ENCODE measurements at places on chromosomes 5 and 9. TPM values are rescaled to one million over a fixed set of nuclear protein-coding genes. Genes with fewer than 3 reads are reported as not detected.

DNA sequence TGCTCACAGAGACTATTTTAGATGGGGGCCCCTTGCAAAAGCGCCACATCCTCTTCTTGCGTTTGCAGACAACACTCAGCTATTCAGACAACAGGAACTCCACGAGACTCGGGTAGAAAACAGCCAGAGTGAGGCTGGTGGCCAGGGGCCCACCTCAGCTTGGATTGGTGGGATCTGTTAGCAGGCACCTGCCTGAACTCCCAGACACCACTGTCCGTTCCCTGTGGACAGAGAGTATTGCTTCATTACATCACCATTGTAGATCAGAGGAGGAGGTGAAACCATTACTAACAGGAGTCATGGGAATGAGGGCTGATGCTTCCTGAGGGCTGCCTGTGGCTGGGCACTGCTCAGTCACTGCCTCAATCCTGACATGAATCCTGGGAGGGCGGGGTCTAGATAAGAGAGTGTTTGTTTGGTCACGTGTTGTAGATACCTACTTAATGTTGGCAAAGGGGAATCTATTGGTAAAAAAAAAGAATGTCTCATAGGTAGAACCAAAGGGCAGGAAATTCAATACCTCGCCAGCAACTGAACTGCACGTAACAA, 4.4 kb upstream of the RAPGEF1 start:
- H3K4me1 ChIP-seq, result no peaks in the 10 kb centered on the region
- no peaks in the 10 kb centered on the region for H3K36me3 ChIP-seq
- no peaks in the 10 kb centered on the region for H3K27me3 ChIP-seq
- H3K4me3 ChIP-seq, result no peak overlapping the region
- DNase-seq, result peak; percentile 76

DNA sequence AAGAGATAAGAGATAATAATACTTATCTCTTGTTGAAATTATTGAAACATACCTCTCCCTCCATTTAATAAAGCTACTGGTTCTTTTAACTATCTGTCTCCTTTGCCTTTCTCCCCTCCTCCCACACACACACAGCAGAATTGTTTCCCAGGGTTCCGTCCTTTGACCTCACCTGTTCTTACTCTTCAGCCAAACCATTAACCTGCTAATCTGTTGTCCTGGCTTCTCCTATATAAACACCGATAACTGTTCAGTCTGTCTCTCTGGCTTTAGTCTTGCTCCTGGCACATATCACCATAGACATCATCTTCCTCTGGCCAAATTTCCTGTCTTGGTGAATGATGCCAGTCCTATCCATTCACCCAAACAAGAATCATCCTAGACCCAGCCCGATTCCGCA, 7.7 kb downstream of the RHOBTB3 start:
- peaks cover 14% of the 10 kb centered on the region for H3K36me3 ChIP-seq
- H3K4me3 ChIP-seq, result no peak overlapping the region
- H3K27me3 ChIP-seq, result no peaks in the 10 kb centered on the region
- H3K4me1 ChIP-seq, result peaks cover 80% of the 10 kb centered on the region
- no peak overlapping the region for H3K27ac ChIP-seq

GRCh38 chr5:142984525-142984924, 214.3 kb downstream of the ARHGAP26 start:
- no peak overlapping the region for H3K4me3 ChIP-seq
- DNase-seq, result no peak
- peaks cover 37% of the 10 kb centered on the region for H3K4me1 ChIP-seq
- no peaks in the 10 kb centered on the region for H3K36me3 ChIP-seq

DNA sequence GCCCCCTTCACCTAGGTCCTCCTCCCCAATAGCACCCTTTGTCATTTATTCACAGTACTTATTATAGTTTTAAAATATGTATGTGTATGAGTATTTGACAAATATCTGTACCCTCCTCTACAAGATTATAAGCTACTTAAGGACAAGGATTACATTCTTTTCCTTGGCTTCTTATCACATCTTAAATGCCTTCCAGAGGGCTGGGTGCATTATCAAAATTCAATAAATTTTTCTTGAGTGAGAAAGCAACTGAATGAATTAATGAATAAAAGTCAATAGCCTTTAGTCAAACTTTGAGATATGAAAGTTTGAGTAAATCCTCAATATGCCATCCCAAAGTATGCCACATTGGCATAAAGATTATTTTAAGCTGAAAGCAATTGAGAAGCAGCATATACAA, 621.7 kb downstream of the DNAH5 start:
- H3K36me3 ChIP-seq, result no peaks in the 10 kb centered on the region
- no peaks in the 10 kb centered on the region for H3K4me1 ChIP-seq
- H3K4me3 ChIP-seq, result no peak overlapping the region
- H3K27ac ChIP-seq, result no peak overlapping the region

DNA sequence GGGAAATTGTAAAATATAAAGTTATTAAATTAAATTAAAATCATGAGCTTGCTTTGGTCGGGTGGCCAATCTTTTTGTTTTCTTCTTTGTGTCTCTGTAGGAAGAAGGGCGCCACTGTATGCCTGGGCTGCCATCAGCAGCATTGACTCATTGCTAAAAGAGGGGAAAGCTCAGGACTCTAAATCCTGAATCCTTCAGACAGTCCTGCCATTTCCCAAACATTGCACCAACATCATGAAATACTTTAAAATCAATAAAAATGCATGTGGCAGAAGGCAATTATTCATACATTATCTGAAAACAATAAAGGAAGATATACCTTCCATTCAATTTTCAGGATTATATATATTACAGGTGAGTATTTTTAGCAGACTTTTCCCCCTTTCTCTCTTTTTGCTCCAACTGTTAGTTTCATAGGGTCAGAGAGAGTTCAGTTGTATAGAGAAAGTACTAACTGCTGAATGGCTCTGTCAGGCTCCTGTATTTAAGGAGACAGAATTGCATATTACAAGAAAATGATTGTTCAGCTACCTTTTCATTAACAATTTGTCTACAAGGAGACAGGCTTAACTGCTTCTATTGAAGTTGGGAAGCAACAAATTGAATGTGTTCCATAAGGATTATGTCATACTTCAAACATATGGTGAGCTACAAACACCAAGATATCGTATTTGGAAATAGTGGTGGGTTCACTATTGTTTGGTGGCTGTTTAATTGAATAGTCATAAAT, 95.7 kb downstream of the ATPSCKMT start:
- no peak for DNase-seq
- no peaks in the 10 kb centered on the region for H3K36me3 ChIP-seq
- no peaks in the 10 kb centered on the region for H3K27me3 ChIP-seq
- H3K4me3 ChIP-seq, result no peak overlapping the region
- no peaks in the 10 kb centered on the region for H3K4me1 ChIP-seq

GRCh38 chr9:20208961-20209371, 413.3 kb downstream of the MLLT3 start:
- H3K4me3 ChIP-seq, result no peak overlapping the region
- no peaks in the 10 kb centered on the region for H3K27me3 ChIP-seq
- no peak for DNase-seq
- H3K36me3 ChIP-seq, result no peaks in the 10 kb centered on the region
- no peak overlapping the region for H3K27ac ChIP-seq

DNA sequence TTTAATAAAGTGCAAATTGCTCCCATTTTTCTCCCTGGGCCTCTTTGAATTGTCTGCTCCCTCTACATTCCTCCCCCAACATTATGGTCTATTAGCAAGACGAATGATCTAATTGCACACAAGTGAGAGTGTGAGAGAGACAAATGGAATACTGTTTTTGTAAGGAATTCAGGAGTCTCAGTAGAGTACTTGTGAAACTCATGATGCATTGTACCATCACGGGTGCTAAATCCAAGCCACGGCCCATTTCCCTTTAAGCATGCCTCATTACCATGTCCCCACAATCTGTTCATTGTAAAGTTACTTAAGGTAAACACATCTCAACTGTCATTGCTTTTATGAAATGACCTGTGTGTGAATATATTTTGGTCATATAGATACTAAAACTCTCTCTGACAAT, 62.8 kb downstream of the CD180 start:
- H3K4me1 ChIP-seq, result no peaks in the 10 kb centered on the region
- no peak overlapping the region for H3K27ac ChIP-seq
- no peak overlapping the region for H3K4me3 ChIP-seq
- no peaks in the 10 kb centered on the region for H3K27me3 ChIP-seq
- peaks cover 67% of the 10 kb centered on the region for H3K36me3 ChIP-seq

GRCh38 chr5:120362426-120362825, 101.7 kb upstream of the PRR16 start:
- DNase-seq, result no peak
- no peaks in the 10 kb centered on the region for H3K4me1 ChIP-seq
- H3K36me3 ChIP-seq, result no peaks in the 10 kb centered on the region
- H3K4me3 ChIP-seq, result no peak overlapping the region
- no peak overlapping the region for H3K27ac ChIP-seq

GRCh38 chr9:110532908-110533665, 46.5 kb downstream of the SVEP1 start:
- no peak for DNase-seq
- no peak overlapping the region for H3K4me3 ChIP-seq
- peaks cover 5% of the 10 kb centered on the region for H3K4me1 ChIP-seq
- H3K27ac ChIP-seq, result no peak overlapping the region

DNA sequence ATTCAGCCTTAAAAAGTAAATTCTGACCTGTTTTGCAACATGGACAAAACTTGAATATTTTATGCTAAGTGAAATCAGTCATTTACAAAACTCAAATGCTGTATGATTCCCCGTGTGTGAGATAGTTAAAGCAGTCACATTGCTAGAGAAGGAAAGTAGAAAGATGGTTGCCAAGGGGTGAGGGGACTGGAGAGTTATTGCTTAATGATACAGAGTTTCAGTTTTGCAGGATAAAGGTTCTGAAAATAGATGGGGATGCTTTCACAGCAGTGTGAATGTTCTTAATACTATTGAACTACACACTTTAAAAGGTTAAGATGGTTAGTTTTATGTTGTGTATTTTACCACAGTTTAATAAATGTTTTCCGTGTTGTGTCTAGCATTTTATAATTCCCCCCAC, 51.2 kb downstream of the SGCD start:
- no peaks in the 10 kb centered on the region for H3K4me1 ChIP-seq
- no peaks in the 10 kb centered on the region for H3K27me3 ChIP-seq
- no peak overlapping the region for H3K4me3 ChIP-seq
- H3K27ac ChIP-seq, result no peak overlapping the region

GRCh38 chr5:40391642-40392041, 288.1 kb upstream of the PTGER4 start:
- H3K4me1 ChIP-seq, result peaks cover 24% of the 10 kb centered on the region
- H3K27ac ChIP-seq, result no peak overlapping the region
- H3K27me3 ChIP-seq, result no peaks in the 10 kb centered on the region
- no peaks in the 10 kb centered on the region for H3K36me3 ChIP-seq
- DNase-seq, result no peak
- no peak overlapping the region for H3K4me3 ChIP-seq

- H3K27ac ChIP-seq, result peak overlapping the region; percentile 2
- no peak overlapping the region for H3K4me3 ChIP-seq
Observed at GRCh38 chr5:113163328-113163727, 186.7 kb downstream of the DCP2 start.

GRCh38 chr9:107390279-107390678, 99.3 kb downstream of the KLF4 start:
- H3K27ac ChIP-seq, result peak overlapping the region; percentile 67
- H3K27me3 ChIP-seq, result no peaks in the 10 kb centered on the region
- H3K4me3 ChIP-seq, result no peak overlapping the region
- DNase-seq, result no peak
- no peaks in the 10 kb centered on the region for H3K36me3 ChIP-seq
- peaks cover 6% of the 10 kb centered on the region for H3K4me1 ChIP-seq

GRCh38 chr5:58622936-58623871, 40.3 kb downstream of the RAB3C start:
- H3K36me3 ChIP-seq, result no peaks in the 10 kb centered on the region
- H3K27me3 ChIP-seq, result no peaks in the 10 kb centered on the region
- no peak overlapping the region for H3K27ac ChIP-seq
- DNase-seq, result no peak

GRCh38 chr9:133767625-133768024, 29.5 kb upstream of the SARDH start:
- H3K4me3 ChIP-seq, result no peak overlapping the region
- no peak for DNase-seq
- no peak overlapping the region for H3K27ac ChIP-seq
- H3K36me3 ChIP-seq, result peaks cover 22% of the 10 kb centered on the region

DNA sequence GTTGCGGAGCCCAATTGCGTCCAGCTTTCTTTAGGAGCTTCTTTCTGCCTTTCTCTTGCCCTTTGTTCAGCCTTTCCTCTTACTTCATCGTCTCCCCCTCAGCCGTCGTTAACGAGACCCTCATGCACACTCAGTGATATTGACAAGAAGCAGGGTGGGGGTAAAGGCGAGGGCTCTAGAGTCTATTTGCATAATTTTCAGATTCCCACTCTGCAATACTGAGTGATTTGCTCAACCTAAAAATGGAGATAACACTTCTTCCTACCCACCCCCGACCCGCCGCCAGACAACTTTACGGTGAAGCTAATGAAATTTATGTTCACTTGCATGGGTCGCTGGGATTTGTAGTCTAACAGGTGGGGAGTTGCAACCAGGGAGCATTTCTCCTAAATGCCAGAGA, 1.3 kb upstream of the TBC1D2 start:
- H3K36me3 ChIP-seq, result peaks cover under 1% of the 10 kb centered on the region
- H3K4me1 ChIP-seq, result peaks cover 16% of the 10 kb centered on the region
- H3K4me3 ChIP-seq, result peak overlapping the region; percentile 88
- H3K27ac ChIP-seq, result peak overlapping the region; percentile 97

DNA sequence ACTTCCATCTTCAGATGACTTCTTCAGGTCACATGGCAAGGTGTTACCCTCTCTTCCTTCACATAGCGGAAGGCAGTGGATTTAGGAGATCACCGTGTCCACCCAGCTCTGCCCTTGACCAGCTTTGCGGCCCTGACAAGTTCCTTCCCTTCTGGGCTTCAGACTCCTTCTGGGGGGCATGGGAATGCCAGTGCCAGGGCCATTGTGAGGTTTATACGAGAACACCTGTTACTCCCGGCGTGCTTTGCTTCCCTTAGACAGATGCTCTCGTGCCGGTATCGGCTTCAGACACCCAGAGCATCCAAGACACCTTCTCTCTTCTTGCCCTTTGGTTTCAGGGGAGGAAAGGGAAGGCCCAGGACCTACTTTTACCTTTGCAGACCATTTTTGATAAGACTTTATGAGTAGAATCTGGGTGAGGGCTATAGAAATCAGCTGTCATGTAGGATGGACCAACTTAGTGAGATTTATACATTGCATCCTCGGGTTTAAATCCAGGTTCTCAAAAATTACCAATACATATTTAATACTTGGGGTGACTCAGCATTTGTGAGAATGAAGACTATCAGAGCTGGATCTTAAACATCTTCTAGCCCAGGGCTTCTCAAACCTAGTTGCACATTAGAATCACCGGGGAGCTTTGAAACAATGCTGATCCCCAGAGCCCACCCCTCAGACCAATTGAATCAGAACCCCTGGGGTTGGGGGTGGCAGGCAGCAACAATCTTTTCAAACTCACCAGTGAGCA, 138.2 kb downstream of the MVB12B start:
- H3K36me3 ChIP-seq, result peaks cover 14% of the 10 kb centered on the region
- H3K4me3 ChIP-seq, result no peak overlapping the region
- H3K27ac ChIP-seq, result no peak overlapping the region

GRCh38 chr9:21801683-21802417, 586 bp upstream of the MTAP start:
- no peaks in the 10 kb centered on the region for H3K36me3 ChIP-seq
- H3K4me1 ChIP-seq, result peaks cover 19% of the 10 kb centered on the region
- H3K27ac ChIP-seq, result peak overlapping the region; percentile 88
- H3K4me3 ChIP-seq, result peak overlapping the region; percentile 86
- no peaks in the 10 kb centered on the region for H3K27me3 ChIP-seq

Gene DNLZ
- 15.0 TPM for polyA plus RNA-seq

Gene IL3
- not detected for polyA plus RNA-seq

Gene ACOT12
- not detected for polyA plus RNA-seq

Gene PTGR1
- 60.8 TPM for polyA plus RNA-seq

Gene BAAT
- not detected for polyA plus RNA-seq

Gene PDE6A
- not detected for polyA plus RNA-seq

Gene HAVCR1
- polyA plus RNA-seq, result not detected

Gene GOLPH3
- 95.6 TPM for polyA plus RNA-seq

Gene ALDH1B1
- polyA plus RNA-seq, result 17.0 TPM

Gene HAVCR2
- 2.9 TPM for polyA plus RNA-seq

Gene ZNF608
- polyA plus RNA-seq, result 7.5 TPM

Gene TAF11L5
- polyA plus RNA-seq, result not detected

Gene ADAMTS2
- polyA plus RNA-seq, result 3.5 TPM

Gene FCN2
- not detected for polyA plus RNA-seq

Data from stomach (tissue), 19 donors.